ENCODE measurements at places on chromosomes 7 and 10.

DNA sequence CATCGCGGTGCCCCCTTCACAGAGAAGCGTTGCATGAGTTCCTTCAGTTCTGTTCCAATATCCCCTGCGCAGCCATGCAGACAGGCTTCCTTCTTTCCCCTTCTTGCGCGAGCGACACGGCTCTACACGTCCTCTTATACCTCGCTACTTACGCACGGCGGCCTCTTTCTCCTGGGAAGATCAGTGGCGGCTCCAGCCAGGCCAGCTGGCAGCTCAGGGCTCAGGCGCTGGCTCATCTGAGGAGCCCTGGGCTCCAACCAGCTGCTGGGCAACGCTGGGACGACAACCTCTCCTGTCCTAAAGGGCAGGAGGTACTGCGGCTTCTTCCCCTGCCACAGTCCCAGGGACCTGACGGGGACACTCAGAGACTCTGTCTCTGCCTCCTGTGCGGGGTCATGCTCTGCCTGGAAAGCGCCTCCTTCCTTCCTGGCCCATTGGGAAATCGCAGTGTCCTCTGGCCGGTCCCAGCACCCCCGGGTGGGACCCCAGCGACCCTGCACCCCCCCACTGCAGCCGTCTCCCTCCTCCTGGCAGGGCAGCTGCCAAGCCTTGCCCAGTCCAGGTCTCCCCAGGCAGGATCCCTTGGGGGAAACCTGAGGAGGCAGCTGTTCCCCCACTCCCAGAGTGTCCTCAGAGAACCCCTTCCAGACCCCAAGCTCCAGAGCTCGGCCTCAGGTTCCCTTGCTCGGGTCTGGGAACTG, 5.0 kb upstream of the FAM20C start:
- no peak for DNase-seq

DNA sequence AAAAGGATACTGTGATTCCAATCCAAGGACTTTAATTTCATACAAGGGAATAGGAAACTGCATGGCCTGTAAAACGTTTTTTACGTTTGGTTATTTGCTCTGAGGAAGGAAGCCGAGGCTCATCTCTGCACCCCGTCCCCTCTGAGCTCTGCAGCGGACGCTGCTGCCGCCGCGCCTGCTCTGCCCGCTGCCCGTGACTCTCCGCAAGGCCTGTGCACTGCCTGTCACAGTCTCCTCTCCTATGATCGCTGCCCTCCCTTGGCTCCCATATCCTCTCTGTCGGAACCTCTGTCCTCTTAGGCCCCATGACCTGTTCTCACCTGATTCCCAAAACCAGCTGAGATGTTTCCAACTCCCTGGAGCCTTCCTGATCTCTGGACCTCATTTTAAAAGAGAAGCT, 320.3 kb upstream of the ZNF32 start:
- no peak for DNase-seq

DNA sequence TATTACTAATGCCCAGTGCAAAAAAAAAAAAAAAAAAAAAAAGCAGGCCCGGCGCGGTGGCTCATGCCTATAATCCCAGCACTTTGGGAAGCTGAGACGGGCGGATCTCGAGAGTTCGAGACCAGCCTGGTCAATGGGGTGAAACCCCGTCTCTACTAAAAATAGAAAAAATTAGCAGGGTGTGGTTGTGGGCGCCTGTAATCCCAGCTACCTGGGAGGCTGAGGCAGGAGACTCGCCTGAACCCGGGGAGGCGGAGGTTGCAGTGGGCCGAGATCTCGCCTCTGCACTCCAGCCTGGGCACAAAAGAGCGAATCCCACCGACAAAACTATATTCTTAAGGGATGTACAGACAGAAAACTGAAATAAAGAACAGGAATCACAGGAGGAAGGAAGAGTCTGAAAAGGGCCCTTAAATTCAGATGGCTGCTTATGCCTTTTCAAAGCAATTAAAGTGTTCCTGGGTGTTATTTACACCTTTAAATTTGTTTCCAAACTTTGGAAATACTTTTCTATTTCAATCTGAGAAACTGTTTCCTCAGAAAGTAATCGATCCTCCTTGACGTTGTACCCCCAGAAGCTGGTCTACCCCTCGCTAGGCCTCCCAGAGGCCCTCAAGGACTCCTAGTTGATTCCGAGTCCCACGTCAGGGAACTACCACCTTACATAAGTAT, 2.0 kb upstream of the KMT2E start:
- DNase-seq = no peak

- no peak for DNase-seq
These were observed 31.7 kb upstream of the OPALIN start for GRCh38 chr10:96390460-96390864.

DNA sequence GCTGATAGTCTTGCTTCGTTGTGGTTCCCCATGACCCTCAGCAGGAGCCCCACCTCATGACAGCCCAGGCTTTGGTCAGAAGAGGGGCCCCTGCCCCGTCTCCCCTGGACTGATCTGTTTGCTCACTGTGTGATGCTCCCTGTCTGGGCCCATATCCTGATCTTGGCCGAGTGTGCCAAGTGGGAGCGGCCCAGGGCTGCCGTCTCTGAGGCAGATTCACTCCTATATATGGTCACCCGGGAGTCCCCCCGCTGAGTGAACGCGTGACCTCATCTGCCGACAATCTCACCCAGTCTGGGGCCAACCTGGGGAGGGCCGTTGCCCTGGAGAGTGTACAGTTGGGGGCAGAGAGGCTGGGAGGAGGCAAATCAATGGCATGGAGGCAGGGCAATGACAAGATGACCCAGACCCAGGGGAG, 34.5 kb downstream of the PPIF start:
- DNase-seq = peak; percentile 92

DNA sequence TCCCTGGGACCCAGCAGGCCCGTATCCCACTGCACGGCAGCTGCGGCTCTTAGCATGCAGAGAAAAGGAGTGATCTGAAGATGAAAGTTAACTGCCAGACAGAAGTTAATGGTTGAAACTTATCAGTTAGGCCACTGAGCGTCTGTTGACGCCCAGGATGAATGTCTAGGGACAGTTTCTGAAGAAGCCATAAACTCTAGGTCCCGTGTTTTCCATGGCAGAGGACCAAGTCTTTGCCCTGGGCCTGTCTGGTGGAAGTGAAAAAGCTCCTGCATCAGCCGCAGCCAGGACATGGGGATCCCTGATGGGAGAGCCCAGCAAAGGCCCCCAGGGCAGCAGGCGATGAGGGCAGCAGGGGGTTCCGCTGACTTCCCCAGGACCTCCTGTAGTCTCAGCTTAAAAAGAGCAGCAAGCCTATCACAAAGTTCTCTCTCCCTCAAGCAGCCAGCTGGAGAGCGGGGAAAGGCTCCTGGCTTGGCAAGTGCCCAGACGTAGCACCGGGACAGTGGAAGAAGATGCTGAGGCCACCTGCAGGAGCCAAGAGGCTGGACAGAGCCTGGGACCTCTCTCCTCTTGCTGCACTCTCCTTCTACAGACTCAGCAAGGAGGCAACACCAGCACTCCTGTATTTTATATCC, 79.6 kb downstream of the TNS3 start:
- no peak for DNase-seq

GRCh38 chr7:125484755-125485154, 555.1 kb upstream of the POT1 start:
- DNase-seq = no peak

DNA sequence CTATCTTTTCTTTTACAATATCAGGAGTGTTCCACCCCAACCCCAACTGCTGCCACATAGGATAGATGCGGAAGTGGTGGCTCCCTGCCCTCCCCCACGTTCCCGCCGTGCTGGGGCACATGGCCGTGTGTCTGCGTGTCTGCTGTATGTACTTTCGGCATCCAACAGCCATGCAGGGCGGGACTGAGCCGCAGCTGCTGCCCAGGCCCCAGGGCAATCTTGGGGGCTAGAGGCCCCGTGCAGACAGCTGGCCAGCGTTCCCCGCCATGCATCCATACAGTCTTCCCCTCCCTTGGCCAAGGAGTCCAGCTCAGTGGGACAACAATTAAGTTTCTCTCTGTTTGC, 162.7 kb downstream of the DGKB start:
- DNase-seq = no peak

DNA sequence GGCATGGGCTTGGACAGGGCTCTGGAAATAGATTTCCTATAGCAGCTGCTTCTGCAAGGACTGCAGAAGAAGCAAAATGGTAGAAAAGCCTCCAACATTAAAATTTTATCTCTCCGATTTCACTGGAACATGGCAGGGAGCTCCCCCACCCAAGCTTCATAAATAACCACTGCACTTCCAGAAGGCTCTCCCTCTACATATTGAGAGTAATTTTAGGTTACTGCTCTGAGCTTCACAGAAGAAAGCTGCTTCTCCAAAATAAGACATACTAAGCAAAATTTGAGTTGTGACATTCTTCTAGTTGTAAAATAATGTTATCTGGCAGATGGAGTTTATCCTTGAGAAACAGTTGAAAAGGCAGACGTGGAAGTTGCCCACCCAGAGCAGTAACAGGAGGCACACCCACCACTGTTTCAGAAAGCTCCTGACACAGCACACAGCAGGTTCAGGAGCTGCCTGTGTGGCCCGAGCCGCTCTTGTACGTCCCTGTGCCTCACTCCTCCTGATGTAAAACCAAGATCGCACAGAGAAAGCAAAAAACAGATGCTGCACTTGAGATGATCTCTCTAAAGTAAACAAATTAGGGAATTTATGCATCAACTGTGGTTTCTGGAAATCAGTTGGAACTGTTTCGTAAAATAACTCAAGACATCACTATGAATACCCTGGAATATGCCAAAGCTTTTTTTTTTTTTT, 621.0 kb downstream of the PARD3 start:
- peak; percentile 42 for DNase-seq

Data from fibroblast of upper back skin (primary cell).